ENCODE measurements at places on chromosomes 16 and 17.
A peak's percentile ranks its signal among the peaks of the same experiment; 100 is the strongest.

GRCh38 chr16:31099860-31100638 is 5.5 kb upstream of the VKORC1 start:
- DNase-seq, result peak; percentile 78

GRCh38 chr17:68587026-68587425 is 14.1 kb downstream of the FAM20A start:
- DNase-seq, result no peak

DNA sequence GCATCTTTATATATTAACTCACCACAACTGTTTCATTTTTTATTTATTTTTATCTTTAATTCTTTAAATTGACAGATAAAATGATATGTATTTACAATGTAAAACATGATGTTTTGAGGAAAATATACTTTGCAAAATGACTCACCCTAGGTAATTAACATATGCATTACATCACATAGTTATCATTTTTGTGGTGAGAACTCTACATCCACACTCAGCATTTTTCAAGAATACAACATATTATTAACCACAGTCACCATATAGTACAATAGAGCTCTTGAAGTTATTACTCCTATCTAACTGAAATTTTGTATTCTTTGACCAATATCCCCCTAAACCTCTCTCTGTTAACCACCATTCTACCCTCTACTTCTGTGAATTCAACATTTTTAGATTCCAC is 194.7 kb upstream of the KIF2B start:
- DNase-seq, result peak; percentile 81

DNA sequence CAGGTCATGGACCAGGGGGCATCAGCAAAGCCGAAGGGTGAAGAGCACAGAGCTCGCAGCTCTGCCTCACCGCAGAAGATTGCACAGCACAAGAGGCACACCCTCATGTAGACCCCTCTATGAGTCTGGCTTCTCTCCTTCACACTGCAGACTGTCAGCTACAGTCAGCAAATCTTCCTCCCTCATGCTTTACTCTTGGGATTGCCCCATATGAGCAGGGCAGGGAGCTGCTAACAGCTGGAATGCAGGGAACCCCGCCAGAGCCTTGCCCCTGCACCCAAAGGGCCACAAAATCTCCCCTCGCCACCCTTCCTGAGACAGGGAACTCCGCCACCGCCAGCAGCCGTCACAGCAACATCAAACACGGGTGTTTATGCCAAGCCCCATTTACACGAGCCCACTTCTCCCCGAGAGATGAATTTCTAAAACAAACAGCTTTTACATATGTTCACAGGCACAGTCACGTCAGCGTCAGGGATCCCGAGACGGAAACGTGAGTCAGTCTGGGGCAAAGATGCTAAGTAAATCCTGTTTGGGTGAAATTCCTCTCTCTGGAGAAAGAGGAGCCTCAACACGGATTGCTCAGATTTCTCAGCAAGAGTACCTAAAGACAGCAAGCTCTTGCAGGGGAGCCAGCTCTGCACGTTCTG is 121.9 kb downstream of the CDYL2 start:
- DNase-seq, result peak; percentile 84

DNA sequence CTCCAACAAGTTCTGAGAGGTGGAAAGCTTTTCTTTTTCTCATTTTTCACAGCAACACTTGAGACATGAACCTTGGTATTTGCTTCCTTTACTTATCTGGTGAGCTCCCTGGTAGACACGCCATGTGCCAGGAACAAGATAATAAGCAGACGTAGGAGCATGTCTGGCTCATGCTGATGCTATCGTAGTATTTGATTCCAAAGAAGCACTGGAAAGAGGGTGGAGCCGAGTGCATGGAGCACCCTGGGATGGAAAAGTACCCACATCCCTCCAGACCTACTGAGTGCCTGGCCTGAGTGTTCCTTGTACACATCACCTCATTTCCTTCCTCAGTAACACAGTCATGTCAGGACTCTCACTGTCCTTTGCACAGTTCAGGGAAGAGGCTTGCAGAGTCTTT is 231.0 kb downstream of the CBLN1 start:
- DNase-seq, result no peak

DNA sequence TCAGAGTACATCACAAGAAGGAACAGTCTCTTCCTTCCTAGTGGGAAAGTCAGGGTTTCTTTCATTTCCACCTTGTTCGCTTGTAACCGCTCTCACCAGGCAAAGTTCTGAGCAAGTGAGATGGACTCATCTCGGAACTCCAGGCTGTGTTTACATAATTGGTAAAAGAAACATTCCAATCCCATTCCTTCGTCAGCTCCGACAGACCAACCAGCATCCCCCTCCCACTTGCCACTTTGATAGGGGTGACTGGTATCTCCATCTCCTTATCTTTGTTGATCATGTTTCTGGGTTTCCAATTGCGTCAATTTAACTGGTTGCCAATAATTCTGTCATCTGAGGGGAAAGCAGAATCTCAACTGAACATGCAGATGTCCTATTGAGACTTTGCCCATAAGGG is 36.8 kb upstream of the LYRM9 start:
- peak; percentile 25 for DNase-seq

- DNase-seq, result no peak
Observed at GRCh38 chr17:61425682-61426481, 26.2 kb downstream of the TBX2 start.

DNA sequence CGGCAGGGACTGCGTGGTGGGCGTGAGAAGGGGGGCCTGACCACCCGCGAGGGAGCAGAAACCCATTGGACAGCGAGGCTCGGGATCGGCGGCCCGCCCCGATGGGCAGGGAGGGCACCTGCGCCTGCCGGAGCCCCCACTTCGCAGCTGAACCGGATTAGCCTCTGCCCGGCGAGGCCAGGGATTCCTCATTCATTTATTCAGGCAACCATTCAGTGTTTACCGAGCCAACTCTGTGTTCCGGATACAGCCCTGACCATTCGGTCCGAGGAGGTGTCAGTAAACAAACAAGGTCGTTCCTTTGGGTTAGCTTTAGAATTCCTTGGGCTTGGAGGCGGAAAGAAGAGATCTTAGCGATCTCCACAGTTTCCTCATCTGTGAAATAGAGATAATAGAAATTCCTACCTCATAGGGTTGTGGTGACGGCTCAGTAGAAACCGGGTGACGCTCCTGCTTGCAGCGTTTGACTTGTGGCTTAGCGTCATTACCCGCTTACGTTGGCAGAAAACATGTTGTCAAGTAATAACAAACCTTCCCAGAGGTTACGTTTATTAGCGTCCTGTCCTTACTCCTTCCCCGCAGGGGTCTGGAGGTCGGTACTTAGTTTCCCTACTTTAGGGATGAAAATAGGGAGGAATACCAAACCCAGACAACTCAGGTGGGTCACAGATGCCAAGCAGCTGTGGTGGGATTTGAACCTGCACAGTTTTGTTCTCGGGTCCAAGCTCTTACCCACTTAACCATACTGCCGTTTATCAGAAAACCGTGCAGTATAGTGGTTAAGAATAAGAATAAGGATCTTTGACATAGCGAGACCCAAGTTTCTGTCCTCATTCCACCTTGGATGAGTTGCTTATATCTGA is 893 bp downstream of the POLR3E start:
- peak; percentile 97 for DNase-seq

GRCh38 chr17:63474174-63474573 is 2.7 kb upstream of the ACE start:
- no peak for DNase-seq
